Esophagus squamous epithelium (tissue), 5 donors: ENCODE measurements at places on chromosomes 16 and 17.

DNA sequence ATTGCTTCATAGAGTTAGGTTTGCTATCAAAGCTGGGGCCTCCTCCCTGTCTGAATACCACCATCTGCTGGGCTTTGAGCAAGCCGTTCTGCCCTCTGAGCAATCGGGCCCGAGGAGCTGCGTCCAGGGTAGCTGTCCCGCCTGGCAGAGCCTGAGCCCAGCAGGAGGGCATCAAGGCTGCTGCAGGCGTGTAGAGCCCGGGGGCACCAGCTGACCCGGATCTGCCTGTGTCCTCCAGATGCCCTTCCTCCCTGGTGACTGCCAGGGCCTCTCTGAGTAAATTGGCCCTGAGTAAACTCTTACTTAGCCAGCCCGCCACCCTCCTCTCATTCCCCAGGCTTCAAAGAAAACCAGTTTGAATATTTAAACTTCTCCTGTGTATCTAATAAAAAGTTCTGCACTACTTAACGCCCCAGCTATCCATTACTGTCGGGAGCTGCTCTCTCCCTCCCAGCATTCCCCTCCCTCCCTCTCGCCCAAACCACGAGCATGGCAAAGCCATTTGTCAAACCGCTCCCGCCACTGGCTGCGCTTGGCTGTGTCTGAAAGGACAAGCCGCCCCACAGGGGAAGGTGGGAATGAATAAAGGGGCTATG is 16.4 kb downstream of the CDK5RAP3 start:
- DNase-seq = no peak

DNA sequence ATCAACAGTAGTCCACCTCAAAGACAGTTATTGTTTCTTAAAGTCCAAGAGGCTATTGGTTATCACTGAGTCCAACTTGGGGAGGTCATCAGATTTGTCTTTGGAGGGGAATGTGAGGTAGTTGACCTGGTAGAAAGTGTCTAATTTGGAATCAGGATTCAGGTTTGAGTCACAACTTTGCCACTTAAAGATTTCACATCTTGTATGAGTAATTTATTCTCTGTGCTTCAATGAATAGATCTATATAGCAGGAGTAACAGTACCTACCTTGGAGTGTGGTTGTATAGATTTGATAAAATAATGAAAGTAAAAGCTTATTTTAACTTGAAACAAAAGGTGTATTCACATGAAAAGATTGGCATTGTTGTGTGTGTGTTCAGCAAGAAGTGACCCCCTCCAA is 119.3 kb upstream of the TBX2 start:
- DNase-seq = no peak

- DNase-seq = no peak
Measured at GRCh38 chr17:78722246-78722761, 59.8 kb downstream of the CYTH1 start.

DNA sequence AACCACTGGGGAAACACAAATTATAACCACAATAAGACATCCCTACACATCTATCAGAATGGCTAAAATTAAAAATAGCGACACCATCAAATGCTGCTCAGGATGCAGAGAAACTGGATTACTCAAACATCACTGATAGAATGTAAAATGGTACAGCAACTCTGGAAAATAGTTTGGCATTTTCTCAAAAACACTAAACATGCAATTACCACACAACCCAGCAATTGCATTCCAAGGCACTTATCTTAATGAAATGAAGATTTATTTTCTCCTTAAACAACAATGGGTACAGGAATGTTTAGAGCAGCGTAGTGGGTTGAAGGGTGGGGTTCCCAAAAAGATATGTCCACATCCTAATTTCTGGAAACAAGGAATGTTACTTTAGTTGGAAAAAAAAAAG is 309.0 kb upstream of the PMFBP1 start:
- DNase-seq = no peak

GRCh38 chr16:87556941-87557459 is 45.3 kb upstream of the JPH3 start:
- no peak for DNase-seq

- DNase-seq = no peak
Measured at GRCh38 chr16:19278403-19278802, 7.1 kb upstream of the CLEC19A start.

GRCh38 chr16:13021996-13022395 is 120.6 kb downstream of the SHISA9 start:
- DNase-seq = no peak

- no peak for DNase-seq
Measured at GRCh38 chr17:47208744-47209488, at the start of gene MYL4. Gene MYL4 (plus strand): TSS chr17:47209348. CDS start chr17:47209423, 75 bp downstream.

DNA sequence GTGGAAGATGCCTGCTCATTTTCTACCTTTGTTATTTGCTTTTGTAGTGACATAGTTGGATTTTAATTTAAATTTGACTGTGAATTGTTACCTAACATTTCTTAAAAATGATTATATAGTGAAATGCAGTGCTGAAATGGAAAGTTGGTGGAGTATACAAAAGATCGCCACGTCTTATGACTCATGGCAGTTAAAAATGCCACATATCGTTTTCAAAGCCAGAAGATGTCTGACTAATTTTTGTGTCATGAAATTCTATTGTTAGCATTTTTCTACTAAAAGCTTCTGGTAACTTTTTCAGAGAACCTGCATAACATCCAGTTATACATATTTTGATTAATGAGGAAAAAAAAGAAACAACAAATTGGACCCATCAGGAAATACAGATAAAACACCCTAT is 20.6 kb downstream of the MAP2K4 start:
- no peak for DNase-seq

- DNase-seq = no peak
Measured at GRCh38 chr16:86725401-86725800, 147.1 kb downstream of the FOXL1 start.

DNA sequence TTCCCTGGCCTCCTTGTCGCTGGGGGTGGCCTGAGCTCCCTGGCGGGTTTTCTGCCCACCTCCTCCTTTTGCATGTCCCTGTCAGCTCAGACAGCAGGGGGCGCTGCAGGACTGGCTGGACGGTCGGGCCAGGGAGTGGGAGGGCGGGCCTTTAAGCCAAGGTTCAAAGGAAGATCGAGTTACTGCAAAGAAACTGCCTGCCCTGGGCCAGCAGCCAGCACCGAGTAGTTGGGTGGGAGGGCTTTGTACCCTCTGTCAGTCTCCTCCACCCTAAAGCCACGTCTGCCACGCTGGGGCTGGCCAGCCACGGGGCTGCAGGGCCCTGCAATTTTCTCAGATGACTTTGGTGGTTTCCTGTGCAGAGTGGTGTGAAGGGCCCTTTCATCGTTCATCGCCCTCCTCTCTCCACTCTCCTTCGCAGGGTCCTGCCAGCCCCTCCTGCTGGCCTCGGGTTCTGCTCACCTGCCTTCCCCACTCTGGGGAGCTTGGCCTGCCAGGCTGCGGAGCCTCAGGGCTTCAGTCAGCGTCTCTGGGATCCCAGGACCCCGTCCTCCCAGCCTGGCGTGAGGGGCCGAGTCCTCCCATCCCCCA is 12.3 kb downstream of the GPR142 start:
- peak; percentile 44 for DNase-seq

GRCh38 chr17:72774236-72774635 is 318.3 kb downstream of the SLC39A11 start:
- no peak for DNase-seq

DNA sequence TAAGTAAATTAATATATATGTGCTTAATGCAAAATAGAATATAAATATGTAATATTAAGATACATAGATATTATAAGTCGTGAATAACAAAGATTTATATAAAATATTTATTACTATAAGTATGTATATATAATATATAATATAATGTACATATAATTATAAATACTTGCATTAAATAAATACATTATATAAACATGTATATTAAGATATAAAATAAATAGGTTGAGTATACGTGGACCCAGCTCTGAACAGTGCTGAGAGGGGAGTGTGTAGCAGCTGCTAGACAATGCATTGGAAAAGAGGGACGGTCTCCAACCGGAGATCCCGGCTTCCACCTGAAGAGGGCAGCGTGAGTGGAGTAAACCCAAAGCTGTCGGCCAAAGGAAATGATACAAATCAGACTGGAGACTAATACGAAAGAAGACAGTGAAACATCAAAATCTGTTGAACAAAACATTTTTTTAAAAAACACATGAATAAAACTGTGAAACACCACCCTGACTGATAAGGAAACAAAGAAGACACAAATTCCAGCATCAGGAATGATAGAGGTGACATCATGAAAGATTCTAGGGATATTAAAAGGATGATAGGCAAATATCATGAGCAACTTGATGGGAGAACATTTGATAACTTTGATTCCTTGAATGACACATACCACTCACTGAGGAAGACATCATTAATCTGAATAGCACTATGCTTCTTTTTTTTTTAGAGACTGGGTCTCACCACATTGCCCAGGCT is 125.4 kb upstream of the CHMP6 start:
- DNase-seq = no peak

- DNase-seq = no peak
Measured at GRCh38 chr16:48318630-48319029, 66.6 kb downstream of the SIAH1 start.

DNA sequence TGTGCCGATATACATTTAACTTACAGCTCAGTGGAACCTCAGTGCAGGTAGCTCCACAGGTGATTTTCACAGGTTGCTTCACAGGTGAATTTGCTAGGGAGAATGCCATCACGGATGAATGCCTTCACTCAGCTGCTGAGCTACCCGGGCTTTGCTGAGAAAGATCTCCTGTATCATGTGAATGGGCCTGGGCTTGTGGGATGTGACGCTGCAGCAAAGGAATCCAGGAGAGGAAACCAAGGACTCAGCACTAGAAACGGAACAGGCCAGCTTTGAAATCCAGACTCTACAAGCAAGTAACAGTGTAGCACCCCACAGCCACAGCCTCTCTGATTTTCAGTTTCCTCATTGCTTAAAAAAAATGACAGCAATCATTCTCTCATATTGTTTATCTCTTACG is 271.4 kb upstream of the MAF start:
- no peak for DNase-seq

- DNase-seq = no peak
Measured at GRCh38 chr16:3513892-3514583, 13.2 kb downstream of the CLUAP1 start.

GRCh38 chr17:9969301-9969935 is 64.3 kb upstream of the RCVRN start:
- no peak for DNase-seq

- no peak for DNase-seq
Measured at GRCh38 chr16:3915426-3916260, 35.1 kb upstream of the CREBBP start.

DNA sequence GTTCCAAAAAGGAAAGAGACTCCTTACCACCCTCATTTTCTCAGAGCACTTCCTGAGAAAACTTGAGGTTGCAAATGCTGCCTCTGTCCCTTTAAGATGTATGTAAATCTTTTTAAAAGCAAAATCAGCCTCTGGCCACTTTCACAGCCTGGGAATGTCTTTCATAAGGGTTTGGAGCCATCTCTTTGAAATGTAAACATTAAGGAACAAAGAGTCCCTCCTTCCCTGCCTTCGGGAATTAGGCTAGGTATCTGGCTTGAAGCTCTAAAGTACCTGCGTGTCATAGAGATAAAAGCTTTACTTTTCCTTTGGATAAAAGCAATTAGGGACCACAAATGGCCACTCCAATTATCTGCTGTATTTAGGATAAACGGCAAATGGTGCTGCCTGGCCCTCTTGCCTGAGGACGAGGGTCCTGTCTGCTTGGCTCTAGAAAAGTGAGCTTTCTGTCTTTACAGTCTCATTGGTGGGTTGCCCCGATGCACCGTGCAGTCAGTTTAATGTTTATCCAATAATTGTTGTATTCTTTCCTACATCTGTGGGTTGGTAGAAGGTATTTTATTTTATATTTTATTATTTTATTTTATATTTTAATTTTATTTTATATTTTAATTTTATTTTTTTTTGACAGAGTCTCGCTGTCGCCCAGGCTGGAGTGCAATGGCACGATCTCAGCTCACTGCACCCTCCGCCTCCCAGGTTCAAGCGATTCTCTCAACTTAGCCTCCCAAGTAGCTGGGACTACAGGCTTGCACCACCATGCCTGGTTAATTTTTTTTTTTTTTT is 23.9 kb downstream of the NLRC3 start:
- DNase-seq = no peak
